ENCODE measurements at places on chromosomes 12 and 14. TPM values are rescaled to one million over a fixed set of nuclear protein-coding genes. Genes with fewer than 3 reads are reported as not detected.

Gene DCP1B
- 5.8 TPM for total RNA-seq

Gene DERA
- 20.8 TPM for total RNA-seq

Gene PLEKHA5
- 53.2 TPM for total RNA-seq

Gene SRGAP1
- total RNA-seq: 1.4 TPM

Gene MYRFL
- not detected for total RNA-seq

Gene MMP19
- 7.7 TPM for total RNA-seq

Gene ASCL1
- total RNA-seq: not detected

Gene FOXM1
- 0.16 TPM for total RNA-seq

- H3K27me3 ChIP-seq: no peaks in the 10 kb centered on the region
- H3K4me1 ChIP-seq: no peaks in the 10 kb centered on the region
- no peak overlapping the region for H3K4me3 ChIP-seq
- H3K36me3 ChIP-seq: no peaks in the 10 kb centered on the region
Observed at GRCh38 chr12:59158066-59158465, 237.8 kb upstream of the LRIG3 start.

DNA sequence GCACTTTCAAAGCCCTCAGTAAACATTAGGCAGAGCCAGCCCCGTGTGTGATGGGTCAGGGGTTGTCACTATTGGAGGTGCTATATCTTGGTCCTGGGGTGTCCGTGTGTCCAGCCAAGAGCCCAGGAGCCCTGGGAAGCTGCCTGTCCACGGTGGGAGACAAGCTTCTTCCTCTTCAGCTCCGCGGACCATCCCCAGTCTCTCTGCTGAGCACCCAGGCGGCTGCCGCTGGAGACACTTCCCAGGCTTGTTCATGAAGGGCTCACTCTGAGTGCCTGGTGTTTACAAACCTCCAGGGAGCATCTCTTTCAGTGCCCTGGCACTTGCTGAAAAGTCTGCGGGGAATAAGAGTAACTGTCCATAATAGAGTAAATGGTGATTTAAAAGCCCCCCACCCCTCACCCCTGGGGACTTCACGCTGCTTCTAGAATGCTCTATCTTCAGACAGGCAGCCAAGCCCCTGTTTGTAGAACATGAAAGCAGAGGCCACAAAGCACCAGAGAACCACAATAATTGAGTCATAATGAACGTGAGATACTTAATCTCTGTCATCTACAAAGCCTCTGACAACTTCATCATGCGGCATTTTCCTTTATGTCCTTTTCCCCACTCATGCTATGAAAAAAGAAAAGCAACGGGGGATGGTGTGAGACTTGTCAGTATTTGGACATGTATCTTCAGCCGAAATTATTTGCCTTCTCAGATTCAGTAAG, 178.6 kb downstream of the TMEM132C start:
- H3K27me3 ChIP-seq: no peaks in the 10 kb centered on the region
- H3K27ac ChIP-seq: no peak overlapping the region
- no peak for DNase-seq

GRCh38 chr12:57063991-57064685, 14.2 kb upstream of the MYO1A start:
- peaks cover 5% of the 10 kb centered on the region for H3K36me3 ChIP-seq
- H3K27me3 ChIP-seq: no peaks in the 10 kb centered on the region
- DNase-seq: no peak
- H3K27ac ChIP-seq: no peak overlapping the region

DNA sequence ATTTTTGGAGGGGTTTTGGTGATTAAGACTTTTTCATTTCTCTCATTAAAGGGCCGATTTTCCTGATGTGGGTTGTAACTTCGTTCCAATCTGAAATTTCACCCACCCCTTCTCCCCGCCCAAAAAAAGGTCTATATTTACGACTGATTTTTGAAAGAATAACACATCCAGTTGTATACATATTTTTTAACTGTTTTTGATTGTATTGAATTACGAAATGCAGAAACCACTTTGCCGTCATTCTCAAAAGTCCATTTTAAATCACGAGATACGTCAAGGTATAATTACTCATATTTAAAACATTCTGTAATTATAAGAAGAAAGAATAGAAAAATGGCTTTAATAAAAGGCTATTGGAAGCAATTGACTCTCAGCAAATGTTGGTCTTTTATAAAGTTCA, 520.7 kb downstream of the MED13L start:
- H3K27ac ChIP-seq: no peak overlapping the region
- no peaks in the 10 kb centered on the region for H3K4me1 ChIP-seq
- no peak overlapping the region for H3K4me3 ChIP-seq
- no peak for DNase-seq
- no peaks in the 10 kb centered on the region for H3K36me3 ChIP-seq

DNA sequence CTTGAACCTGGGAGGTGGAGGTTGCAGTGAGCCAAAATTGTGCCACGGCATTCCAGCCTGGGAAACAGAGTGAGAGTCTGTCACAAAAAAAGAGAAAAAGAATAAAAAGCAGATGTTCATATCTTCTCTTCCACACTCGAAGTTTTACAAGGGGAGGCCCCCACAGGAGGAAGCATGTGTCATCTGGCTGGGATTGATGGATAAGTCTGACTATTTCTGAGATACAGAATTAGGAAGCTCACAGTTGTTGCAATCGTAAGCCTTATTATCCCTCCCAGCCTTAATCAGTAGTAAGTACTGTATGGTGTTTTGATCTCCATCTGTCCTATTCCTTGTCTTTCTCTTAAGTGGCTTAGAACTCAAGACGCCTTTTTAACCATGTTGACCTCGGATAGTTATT, 31.9 kb upstream of the RASSF8 start:
- H3K4me1 ChIP-seq: no peaks in the 10 kb centered on the region
- no peaks in the 10 kb centered on the region for H3K27me3 ChIP-seq
- no peaks in the 10 kb centered on the region for H3K36me3 ChIP-seq
- H3K4me3 ChIP-seq: no peak overlapping the region

DNA sequence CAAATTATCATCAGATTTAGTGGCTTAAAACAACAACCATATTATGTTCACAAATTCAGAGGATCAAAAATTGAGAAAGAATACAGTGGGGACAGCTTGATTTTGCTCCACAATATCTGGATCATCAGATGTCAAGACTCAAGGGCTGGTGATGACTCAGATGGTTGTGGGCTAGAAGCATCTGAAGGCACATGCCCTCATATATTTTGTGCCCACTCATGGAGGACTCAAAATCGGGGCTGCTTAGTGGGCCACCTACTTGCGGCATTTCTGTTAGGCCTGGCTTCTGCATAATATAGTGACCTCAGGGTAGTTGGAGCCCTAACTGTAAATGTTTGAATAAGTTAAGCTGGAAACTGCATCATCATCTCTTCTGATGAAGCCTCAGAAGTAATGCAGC, 584.5 kb downstream of the SLC16A7 start:
- no peaks in the 10 kb centered on the region for H3K4me1 ChIP-seq
- H3K27me3 ChIP-seq: no peaks in the 10 kb centered on the region
- H3K4me3 ChIP-seq: no peak overlapping the region
- H3K36me3 ChIP-seq: no peaks in the 10 kb centered on the region

GRCh38 chr14:80523518-80524117, 312.3 kb upstream of the DIO2 start:
- H3K36me3 ChIP-seq: no peaks in the 10 kb centered on the region
- no peak for DNase-seq
- no peaks in the 10 kb centered on the region for H3K27me3 ChIP-seq

DNA sequence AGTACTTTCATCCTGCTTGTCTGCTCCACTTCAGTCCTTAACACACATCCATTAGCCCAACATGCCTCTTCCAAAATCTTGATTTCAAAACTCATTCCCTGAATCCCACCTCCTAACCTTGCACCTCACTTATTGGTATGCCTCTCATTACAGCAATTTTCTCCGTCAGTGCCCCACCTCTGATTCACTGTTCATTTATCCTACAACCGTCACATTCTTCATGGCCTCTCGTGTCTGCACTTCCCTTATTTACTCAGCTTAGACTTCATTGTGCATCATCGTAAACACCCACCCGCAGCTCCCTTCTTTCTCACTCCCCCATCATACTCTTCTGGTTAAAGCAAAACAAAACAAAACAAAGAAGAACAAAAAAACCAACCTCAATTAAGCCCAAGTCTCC, 160.6 kb upstream of the HMGA2 start:
- H3K4me1 ChIP-seq: no peaks in the 10 kb centered on the region
- H3K27ac ChIP-seq: no peak overlapping the region
- no peaks in the 10 kb centered on the region for H3K36me3 ChIP-seq
- H3K27me3 ChIP-seq: no peaks in the 10 kb centered on the region

- H3K4me1 ChIP-seq: no peaks in the 10 kb centered on the region
- H3K27ac ChIP-seq: peak overlapping the region; percentile 40
- peak overlapping the region; percentile 60 for H3K4me3 ChIP-seq
- no peaks in the 10 kb centered on the region for H3K27me3 ChIP-seq
- no peaks in the 10 kb centered on the region for H3K36me3 ChIP-seq
- DNase-seq: peak; percentile 87
Observed at GRCh38 chr12:105083551-105084105, 630 bp downstream of the ALDH1L2 start.

DNA sequence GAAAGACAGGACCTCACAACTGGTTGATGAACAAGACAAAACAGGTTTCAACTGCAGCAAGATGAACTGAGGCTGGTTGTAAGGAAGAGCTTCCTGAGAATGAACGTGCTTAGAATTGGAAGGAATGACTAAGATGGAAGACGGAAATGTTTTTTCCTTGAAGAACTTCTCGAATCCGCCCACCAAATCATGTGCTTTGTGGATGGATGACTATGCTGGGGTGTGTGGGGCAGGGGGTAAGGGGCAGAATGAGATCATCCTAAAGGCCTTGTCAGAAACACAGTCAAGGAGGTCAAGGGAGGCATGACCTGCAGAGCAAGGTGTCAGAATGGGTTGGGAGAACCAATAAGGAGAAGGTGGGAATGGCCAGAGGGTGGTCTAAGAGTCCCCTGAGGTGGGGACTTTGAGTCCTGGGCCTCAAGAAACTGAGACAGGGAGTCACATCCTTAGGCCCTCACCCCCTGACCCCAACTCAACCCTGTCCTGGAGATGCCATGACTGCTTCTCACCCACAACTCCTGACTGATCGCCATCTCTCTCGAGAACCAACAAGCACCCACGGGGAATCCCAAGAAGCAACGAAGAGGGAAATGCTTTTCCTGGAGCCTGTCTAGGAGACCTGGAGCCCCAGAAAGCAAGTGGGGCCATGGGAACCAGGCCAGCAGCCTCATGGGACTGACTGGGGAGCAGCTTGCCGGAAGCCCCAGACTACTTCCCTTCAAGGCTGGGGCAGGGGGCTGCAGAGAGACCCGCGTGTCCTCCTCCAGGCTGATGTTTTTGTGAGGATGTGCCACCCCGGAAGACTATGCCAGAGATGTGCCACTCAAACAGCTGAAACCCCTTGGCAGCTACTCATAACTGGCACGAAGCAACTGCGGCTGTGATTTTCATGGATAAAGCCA, 84.0 kb downstream of the ACTN1 start:
- peaks cover 27% of the 10 kb centered on the region for H3K4me1 ChIP-seq
- H3K36me3 ChIP-seq: peaks cover 84% of the 10 kb centered on the region
- H3K4me3 ChIP-seq: no peak overlapping the region
- H3K27me3 ChIP-seq: no peaks in the 10 kb centered on the region
- peak overlapping the region; percentile 45 for H3K27ac ChIP-seq

GRCh38 chr12:115140981-115141655, 457.1 kb upstream of the TBX3 start:
- no peak for DNase-seq
- no peaks in the 10 kb centered on the region for H3K36me3 ChIP-seq
- no peak overlapping the region for H3K4me3 ChIP-seq
- H3K27ac ChIP-seq: no peak overlapping the region
- no peaks in the 10 kb centered on the region for H3K27me3 ChIP-seq

- no peaks in the 10 kb centered on the region for H3K36me3 ChIP-seq
- no peak overlapping the region for H3K27ac ChIP-seq
- no peaks in the 10 kb centered on the region for H3K27me3 ChIP-seq
- DNase-seq: no peak
- H3K4me1 ChIP-seq: no peaks in the 10 kb centered on the region
Observed at GRCh38 chr14:37493606-37494005, 101.4 kb downstream of the FOXA1 start.

- no peaks in the 10 kb centered on the region for H3K27me3 ChIP-seq
- H3K36me3 ChIP-seq: peaks cover 59% of the 10 kb centered on the region
- peak overlapping the region; percentile 66 for H3K4me3 ChIP-seq
Observed at GRCh38 chr12:114445401-114446323, 39.7 kb upstream of the TBX5 start.

- no peaks in the 10 kb centered on the region for H3K36me3 ChIP-seq
- H3K4me3 ChIP-seq: no peak overlapping the region
- no peak overlapping the region for H3K27ac ChIP-seq
- H3K4me1 ChIP-seq: no peaks in the 10 kb centered on the region
- DNase-seq: no peak
Observed at GRCh38 chr14:88352698-88353097, 29.6 kb upstream of the KCNK10 start.

GRCh38 chr14:57401501-57401900, 11.1 kb downstream of the NAA30 start:
- no peaks in the 10 kb centered on the region for H3K27me3 ChIP-seq
- no peak overlapping the region for H3K4me3 ChIP-seq
- H3K27ac ChIP-seq: no peak overlapping the region
- H3K36me3 ChIP-seq: peaks cover 24% of the 10 kb centered on the region

DNA sequence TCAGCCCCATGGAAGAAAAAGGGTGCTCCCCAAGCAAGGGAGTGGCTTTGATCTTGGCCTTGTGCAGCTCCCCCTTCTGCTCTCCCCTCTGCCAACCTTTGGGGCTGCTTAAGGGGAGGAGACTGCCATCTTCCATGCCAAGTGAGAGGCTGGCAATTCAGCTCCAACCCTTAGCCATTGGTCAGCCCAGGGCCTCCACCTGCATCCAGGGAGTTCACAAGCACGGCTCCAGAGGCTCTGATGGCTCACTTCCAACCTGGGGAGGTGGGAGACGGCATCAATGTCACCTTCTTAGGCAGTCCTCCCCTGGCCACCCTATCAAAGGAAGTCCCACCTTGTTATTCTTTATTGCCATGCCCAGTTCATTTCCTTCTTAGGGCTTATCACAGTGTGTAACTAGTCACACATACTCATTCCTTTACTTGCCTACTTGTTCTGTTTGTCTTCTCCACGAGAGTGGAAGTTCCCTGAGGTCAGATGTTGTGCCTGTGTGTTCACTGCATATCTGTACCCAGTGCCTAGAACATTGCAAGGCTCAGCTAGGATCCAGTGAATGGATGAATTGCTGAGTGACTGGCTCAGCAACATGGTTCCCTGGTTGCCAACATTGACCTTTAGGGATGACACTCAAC, 5.0 kb downstream of the HDAC7 start:
- DNase-seq: no peak
- H3K4me3 ChIP-seq: no peak overlapping the region
- H3K4me1 ChIP-seq: no peaks in the 10 kb centered on the region
- no peaks in the 10 kb centered on the region for H3K36me3 ChIP-seq

DNA sequence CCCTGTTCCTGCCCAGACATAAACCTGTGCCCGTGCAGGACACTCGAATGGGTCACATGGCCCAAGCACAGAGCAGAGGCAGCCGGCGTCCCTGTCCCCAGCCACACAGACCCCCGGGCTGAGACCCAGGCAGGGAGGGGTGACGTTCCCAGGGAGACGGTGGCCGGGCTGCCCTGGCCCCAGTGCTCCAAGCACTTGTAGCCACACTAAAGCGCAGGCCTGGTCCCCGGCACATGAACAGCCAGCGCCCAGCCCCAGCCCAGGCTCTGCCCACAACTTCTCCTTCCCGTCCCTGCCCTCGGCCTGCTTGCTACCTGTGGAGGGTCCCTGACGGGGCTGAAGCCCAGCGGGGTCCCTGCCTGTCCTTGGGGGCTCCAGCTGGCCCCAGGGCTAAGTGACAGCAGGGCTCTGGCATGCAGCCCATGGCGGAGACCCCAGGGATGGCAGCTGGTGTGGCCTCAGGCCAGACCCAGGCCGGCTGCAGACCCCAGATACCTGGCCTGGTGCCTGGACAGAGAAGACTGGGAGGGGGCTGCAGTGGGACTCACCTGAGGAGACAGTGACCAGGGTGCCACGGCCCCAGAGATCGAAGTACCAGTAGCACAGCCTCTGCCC, 338.4 kb downstream of the TMEM121 start:
- H3K36me3 ChIP-seq: no peaks in the 10 kb centered on the region
- H3K27me3 ChIP-seq: no peaks in the 10 kb centered on the region
- H3K4me1 ChIP-seq: no peaks in the 10 kb centered on the region
- no peak for DNase-seq

All from right atrium auricular region (tissue), 2 donors.